ENCODE measurements at places on chromosomes 2 and 18.
A peak's percentile ranks its signal among the peaks of the same experiment; 100 is the strongest.

DNA sequence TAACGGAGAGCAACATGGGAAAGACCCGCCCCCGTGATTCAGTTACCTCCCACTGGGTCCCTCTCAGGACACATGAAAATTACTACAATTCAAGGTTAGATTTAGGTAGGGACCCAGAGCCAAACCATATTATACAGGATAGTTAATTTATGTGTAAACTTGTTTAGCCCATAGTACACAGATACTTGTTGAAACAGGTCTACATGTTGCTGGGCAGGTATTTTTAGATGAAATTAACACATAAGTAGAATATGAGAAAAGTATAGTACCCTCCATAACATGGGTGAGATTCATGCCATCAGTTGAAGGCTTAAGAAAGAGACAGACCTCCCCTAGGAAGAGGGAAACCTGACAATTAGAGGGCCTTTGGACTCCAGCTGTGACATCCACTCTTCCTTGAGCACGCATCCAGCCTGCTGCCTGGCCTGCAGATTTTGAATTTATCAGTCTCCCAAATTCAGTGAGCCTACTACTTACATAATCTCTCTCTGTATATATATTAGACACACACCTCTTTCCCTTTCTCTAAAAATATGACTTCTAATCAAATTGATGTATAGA, 463.5 kb upstream of the NETO1 start:
- DNase-seq = no peak

- no peak for DNase-seq
Observed at GRCh38 chr18:49859725-49860124, 46.4 kb upstream of the ACAA2 start.

DNA sequence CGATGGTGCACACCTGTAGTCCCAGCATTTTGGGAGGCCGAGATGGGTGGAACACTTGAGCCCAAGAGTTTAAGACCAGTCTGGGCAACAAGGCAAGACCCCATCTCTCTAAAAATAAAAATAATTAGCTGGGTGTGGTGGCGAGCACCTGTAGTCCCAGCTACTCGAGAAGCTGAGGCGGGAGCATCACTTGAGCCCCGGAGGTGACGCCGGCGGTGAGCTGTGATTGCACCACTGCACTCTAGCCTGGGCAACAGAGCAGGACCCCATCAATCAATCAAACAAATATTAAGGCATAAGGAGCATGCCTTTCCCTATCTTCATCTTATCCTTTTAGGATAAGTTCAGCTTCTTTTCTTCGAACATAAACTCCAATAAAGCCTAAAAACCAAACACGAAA, 1.1 kb downstream of the WDSUB1 start:
- no peak for DNase-seq

DNA sequence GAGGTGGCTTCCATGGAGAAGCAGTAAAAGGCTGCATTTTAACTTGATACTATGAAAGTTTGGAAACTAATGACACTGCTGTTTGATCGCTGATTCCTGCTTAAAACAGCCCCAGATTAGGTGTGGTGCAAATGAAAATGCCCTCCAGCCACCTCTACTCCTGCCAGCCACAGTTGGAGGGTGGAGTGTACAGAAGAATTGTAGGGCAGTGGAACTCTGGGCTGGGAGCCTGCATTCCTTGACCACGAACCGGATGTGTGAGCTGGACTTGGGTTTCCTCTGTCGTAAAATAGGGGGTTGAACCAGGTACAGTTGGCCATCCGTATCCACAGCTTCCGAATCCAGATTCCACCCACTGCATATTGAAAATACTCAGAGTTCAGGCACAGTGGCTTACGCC, 84.6 kb upstream of the RFX8 start:
- no peak for DNase-seq

- DNase-seq = no peak
Observed at GRCh38 chr2:219273937-219274336, 5.2 kb upstream of the DNAJB2 start.

GRCh38 chr18:48136051-48136826, 205.8 kb upstream of the SMAD2 start:
- DNase-seq = no peak

DNA sequence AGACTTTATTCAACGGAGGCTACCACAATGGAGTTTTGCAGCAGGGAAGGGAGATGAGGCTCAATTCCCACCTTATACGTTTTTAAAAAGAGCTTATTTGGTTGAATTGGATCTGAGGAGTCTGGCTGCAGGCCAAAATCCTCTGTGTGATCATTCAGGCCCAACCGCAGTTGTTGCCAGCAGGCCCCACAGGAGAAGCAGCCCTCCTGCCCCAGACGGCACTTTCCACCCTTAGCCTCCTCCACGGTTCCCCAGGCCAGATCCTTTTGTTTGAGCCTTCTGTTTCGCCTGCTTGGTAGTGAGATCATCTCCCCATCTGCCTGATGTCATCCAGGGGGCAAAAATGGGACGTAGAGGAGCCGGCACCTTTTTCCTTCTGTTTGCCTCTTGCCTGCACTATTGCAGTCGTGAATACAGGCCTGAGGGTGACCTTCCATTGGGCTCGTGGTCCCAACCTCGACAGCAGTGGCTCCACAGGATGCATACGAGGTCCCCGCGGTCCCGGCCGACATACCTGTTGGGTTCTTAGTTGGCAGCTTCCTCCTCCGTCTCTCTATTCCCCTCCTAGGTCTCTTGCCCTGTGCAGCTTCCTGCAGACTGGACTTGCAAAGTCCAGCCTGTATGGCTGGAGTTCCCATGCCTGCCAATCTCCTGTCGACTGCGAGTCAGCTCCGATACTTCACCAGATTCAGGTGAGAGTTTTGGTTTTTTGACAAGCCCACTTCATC, 9.3 kb upstream of the GPR35 start:
- no peak for DNase-seq

DNA sequence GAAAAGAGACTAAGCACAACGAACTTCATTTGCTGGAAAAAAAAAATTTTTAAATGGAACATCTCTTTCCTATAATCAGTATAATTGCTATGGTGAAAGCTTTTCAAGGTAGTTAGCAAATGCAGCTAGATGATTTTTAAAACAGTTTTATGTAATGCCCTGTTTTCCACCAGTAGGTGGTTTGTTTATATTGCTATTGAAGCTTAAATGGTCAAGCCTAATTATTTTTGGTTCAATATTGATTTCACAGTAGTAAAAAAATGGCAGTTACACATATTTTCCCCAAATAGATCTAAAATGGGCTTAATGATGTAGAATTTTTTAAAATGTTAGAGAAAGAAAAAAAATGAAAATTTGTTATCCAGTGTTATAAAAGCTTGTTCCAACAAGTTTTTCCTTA, 70.2 kb downstream of the CDH19 start:
- peak; percentile 91 for DNase-seq

DNA sequence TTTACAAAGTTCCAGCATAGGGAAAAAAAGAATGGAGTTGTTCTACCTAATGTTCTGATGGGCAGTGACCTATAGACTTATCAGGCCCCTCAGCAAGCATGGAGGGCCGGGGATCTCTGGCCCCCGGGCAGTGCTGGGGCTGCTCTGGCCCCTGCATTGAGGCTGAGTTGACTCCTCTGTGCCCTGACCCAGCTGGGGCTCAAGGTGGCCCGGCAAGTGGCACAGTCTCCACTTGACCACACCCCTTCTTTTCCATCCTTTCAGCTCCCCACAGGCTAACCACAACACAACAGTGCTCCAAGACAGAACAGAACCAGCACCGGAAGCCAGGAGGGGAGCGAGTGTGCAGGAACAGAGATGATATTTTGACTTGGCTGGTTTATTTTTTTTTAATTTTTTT, 19.9 kb downstream of the TOGARAM2 start:
- no peak for DNase-seq

- no peak for DNase-seq
Observed at GRCh38 chr2:168539945-168540344, 83.9 kb downstream of the CERS6 start.

DNA sequence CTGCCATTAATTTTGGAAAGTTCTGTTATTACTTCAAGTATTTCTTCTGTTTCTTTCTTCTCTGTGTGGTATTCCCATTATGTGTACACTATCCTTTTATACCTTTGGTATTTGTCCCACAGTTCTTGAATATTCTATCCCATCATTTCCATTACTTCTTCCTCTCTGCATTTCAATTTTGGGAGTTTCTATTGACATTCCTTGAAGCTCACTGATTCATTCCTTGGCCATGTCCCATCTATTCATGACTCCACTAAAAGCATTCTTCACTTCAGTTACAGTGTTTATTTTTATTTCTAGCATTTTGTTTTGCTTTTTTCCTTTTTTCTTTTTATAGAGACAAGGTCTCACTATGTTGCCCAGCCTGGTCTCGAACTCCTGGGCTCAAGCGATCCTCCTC, 30.3 kb downstream of the PROC start:
- DNase-seq = no peak

DNA sequence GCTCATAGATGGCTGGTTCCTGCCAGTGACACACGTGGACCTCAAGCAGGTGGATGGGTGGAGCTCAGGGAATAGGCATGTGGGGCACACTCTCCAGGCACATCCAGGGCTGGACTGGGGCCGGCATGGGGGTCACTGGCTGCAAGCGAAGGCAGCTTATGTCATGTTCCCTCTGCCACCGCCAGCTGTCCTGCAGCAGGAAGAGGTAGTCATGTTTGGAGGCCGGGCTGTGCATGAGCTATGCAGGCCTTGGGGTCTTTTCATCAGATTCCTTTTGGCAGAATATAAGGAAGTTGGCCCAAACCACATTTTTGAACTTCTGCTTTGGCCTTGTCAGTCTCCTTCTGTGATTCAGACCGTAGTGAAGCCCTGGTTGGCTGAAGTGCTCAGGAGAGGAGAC, 61.5 kb downstream of the AGAP1 start:
- no peak for DNase-seq

- DNase-seq = no peak
Observed at GRCh38 chr2:130823886-130824491, 12.7 kb upstream of the ARHGEF4 start.

- DNase-seq = no peak
Observed at GRCh38 chr18:11668441-11669169, 20.5 kb upstream of the GNAL start.

GRCh38 chr2:222433332-222434173, 9.2 kb downstream of the SGPP2 start:
- DNase-seq = no peak

DNA sequence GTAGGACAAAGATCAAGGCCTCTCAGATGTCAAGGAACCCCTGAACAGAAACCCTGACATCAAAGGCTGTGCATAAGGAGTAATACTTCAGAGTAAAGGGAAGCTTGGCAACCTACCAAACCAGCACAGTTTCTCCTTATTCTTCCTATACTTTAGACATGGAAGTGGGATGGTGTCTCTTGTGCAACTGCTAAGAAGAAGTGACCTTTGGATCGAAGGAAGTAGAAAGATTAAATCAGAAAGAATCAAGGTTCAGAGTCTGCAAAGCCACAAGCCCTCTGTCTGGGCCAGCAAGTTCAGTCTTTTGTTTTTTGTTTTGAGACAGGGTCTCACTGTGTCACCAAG, 66.2 kb upstream of the SLC39A10 start:
- no peak for DNase-seq

- peak; percentile 3 for DNase-seq
Observed at GRCh38 chr18:26405190-26405801, 143.1 kb downstream of the KCTD1 start.

DNA sequence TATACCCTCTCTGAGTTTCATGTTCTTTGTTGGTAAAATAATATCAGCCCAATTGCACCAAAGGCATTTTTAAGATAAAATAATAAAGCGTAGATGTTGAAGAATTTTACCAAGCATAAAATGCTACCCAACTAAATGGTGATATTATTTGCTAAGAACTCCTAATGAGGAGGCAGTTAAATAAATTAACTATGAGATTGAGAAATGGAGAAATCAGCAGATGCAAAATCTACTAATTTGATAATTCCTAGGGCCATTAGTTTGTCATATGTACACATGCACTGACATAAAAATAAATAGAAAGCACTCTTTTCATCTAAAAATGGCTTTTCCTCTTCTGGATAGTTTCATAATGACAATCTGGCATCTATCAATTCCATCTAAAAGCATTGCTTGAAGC, 681.5 kb upstream of the FAM98A start:
- no peak for DNase-seq

- no peak for DNase-seq
Observed at GRCh38 chr2:216710551-216711301, 15.4 kb upstream of the IGFBP5 start.

DNA sequence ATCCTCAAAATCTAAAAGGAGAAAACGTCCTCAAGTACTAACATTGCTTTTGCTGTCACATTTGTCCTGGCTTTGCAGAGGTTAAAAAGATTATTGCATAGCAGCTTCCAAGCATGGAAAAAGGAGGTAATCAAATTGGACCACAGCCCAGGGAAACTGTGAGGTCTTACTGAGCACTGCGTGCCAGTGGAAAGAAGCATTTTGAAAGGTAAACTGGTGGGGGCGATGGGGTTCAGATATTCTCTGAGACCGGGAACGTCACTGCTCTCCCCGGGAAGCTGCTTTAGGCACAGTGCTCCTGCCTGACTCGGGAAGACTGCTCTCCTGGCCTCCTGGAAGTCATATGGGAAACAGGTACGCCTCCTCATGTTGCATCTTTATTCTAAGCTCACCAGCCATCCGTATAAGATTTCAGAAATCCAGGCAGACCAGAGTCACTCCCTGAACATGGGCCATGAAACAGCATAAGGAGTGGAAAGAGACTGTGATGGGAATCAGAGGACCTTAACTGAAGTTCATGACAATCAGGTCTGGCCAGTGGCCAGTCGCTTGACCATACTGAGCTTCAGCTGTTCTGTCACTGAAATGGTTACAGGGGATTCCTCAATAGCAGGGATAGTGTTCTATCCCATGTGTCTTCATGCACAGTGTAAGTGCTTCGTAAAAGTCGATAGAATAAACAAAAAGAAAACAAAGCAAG, 284.1 kb downstream of the TRIB2 start:
- no peak for DNase-seq

DNA sequence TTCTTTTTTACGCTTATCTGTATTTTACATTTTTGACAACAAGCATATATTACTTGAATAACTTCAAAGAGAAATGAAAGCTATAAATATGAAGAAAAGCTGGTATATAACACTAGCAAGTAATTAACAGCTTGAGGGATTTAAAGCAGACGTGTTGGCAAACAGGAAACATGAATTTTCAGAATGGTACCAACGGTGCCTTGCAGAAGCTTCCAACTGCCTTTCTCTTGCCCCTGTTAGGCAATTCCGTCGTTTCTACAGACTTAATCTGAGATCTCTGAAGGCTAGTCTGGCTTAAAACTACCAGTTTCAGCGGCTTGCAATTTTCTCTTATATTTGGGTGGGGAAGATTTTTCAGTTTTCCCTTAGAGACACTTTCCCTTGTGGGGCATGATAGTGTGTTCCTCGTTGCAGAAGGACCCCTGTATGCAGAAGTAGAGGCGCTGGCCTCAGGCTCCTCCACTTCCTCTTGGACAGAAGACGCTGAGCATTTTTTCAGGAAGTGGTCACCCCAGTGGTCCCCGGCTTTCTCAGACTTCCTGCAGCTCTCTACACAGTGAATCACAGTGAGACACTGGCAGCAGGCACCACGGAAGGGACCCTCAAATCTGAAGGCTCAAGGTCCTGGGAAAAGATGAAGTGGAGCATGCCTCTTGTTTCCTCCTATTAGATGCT, 56.2 kb upstream of the SLC16A14 start:
- DNase-seq = no peak

- DNase-seq = no peak
Observed at GRCh38 chr2:109349503-109350465, 220.8 kb downstream of the SH3RF3 start.

All from NCI-H1930 (cell line).